NCI-H1694 (cell line): ENCODE measurements at places on chromosomes 5 and 9.

DNA sequence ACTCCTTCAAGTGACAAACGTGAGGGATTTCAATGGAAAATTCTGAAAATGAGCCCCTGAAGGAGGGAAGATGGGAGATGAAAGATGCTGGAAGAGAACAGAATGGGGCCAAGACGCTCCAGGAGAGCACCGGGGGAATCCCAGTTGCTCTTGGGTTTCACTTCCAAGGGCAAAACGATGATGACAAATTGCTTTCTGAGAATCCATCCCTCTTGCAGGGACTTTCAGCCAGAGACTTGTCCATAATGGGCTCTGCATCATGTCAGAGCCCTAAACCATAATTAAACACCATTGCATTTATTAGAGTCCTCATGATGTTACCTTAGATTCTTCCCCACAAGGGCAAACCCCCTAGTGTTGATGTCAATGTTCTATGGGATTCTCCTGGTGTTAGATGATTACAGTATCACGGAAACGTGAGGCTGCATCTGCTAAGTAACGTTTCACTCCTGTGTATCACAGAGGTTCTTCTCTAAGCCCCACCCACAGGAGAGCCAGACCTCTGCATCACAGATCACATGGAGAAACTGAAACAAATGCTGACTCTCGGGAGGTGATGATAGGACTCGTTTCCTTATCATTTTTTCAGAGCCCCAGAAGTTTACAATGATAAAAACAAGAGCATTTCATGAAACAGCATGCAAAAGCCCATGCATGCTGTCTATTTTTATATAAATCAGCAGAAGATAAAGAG, 114.4 kb downstream of the TENT4A start:
- DNase-seq = no peak

GRCh38 chr5:2205185-2205585, 322.5 kb upstream of the IRX4 start:
- DNase-seq = no peak

- DNase-seq = no peak
Observed at GRCh38 chr5:160743027-160743426, 109.0 kb downstream of the ATP10B start.

GRCh38 chr5:121273833-121274433, 577.7 kb upstream of the FTMT start:
- DNase-seq = no peak

GRCh38 chr5:175749591-175749990, 91.7 kb downstream of the HRH2 start:
- DNase-seq = no peak

GRCh38 chr9:116394894-116395698, 241.5 kb downstream of the PAPPA start:
- DNase-seq = no peak

DNA sequence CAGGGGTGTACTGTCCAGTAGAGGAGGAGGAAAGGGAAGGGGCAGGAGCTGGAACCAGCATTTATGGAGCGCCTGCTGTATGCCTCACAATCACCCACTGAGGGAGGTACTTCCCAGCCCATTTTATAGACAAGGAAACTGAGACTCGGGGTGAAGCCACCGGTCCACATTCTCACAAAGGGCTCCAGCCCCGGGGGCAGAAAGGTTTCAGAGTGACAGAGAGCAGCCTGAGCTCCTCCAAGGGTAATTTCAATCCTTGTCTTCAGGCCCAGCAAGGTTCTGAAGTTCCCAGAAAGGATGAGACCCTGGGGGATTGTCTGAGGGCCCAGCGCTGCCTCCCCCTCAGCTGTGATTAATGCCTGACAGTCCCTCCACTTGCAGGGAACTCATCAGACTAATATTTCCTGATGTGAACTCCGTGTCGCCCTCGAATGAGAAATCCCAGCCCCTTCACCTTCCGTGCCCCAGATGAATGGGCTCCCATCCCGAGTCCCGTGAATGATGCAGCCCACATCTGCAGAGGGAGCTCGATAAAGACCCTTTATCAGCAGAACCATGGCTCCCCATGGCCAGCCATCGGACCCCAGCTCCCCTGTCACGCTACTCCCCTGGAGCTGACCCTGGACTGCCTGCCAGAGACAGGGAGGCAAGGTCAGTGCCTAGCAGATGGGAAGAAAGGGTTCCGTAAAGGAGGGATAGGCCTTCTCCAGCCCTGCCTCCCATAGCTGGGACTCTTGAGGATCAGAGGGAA, 32.1 kb upstream of the MVB12B start:
- DNase-seq = no peak

DNA sequence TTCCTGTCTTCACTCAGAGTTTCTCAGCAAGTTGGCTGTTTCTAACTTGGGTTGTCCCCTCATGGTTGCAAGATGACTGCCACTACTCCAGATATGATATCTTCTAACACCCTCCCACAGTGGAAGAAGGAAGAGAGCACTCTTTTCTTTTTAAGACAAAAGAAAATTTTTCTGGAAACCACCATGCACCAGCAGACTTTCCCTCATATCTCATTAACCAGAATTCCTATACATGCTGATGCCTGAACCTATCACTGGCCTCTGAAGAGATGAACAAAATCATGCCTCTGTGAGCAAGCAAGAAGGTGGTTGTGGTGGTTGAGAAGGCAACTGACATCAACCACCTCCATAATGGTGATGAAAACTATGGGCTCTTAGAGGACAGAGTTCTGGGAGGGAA, 56.8 kb downstream of the FEM1C start:
- DNase-seq = no peak

GRCh38 chr9:85554349-85554748, 187.4 kb downstream of the AGTPBP1 start:
- no peak for DNase-seq

- no peak for DNase-seq
Observed at GRCh38 chr9:33014665-33015014, 10.4 kb upstream of the DNAJA1 start.

DNA sequence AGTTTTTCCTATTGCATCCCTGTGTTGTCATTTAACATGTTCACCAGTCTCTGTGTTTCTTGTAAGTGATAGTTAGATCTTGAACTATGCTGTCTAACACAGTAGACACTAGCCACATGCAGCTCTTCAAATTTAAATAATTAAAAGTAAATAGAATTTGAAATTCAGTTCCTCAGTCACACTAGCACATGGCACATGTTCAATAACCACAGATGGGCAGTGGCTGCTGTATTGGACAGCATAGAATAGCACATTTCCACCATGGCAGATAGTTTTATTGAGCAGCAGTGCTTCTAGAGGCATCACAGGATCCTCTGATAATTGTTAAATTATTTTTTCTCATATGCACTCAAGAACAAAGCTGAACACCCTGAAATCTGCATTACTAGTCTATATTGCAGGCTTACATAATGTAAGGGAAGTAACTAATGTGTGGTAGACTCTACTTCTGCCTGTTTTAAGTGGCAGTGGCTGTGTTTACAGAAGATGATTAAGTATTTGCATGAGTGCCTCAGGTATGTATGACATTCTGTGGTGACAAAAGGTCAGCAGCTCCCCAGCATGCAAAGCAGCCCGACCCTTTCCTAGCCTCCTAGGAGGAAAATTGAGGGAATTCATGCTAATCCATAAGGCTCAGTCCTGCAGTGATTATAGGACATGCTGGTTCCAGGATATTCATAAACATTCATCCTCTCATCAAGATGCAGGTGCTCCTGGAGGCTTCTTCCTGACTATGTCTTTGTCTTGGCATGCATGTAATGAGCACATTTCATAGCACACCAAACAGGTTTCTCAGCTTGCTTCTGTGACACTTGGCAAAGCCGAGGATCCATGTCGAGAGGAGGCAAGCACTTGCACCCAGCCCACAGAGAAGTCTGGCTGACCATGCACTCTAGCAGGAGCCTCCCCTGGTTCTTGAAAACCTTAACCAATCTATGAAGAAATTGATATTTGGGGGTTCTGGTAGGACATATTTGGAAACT, 45.5 kb downstream of the SH3RF2 start:
- DNase-seq = no peak

GRCh38 chr9:90838581-90839154, 37.0 kb downstream of the SYK start:
- no peak for DNase-seq

GRCh38 chr9:86867804-86868313, 79.4 kb downstream of the GAS1 start:
- DNase-seq = no peak

GRCh38 chr9:74281674-74282073, 215.5 kb upstream of the RORB start:
- DNase-seq = no peak

GRCh38 chr5:169980418-169981053, at the start of gene INSYN2B:
Gene INSYN2B (minus strand): TSS chr5:169980495. CDS start chr5:169883898, 96,597 bp downstream.
- DNase-seq = peak; percentile 84

- no peak for DNase-seq
Observed at GRCh38 chr5:15487228-15487627, 12.8 kb upstream of the FBXL7 start.

- no peak for DNase-seq
Observed at GRCh38 chr5:158147227-158147626, 288.3 kb upstream of the CLINT1 start.

- DNase-seq = no peak
Observed at GRCh38 chr5:154194345-154195329, 4.1 kb downstream of the GALNT10 start.

DNA sequence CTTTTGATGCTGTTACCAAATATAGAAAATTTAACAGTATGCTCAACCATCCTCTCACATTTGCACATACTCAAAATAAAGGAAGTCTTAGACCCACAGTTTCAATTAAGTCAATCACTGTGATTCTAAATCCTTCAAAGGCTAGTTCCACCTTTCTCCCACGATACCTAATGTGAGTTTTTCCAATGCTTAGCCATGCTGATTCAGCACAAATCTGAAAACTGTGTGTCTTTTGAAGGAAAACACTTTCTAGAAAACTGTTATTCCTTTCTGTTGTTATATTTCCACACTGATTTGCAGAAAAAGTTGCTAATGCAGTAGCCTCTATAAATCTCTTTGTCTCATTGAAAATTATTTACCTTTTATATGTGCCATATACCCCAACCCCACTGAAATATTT, 645.7 kb downstream of the PRR16 start:
- DNase-seq = no peak
